ENCODE measurements at places on chromosomes 6 and 20.

DNA sequence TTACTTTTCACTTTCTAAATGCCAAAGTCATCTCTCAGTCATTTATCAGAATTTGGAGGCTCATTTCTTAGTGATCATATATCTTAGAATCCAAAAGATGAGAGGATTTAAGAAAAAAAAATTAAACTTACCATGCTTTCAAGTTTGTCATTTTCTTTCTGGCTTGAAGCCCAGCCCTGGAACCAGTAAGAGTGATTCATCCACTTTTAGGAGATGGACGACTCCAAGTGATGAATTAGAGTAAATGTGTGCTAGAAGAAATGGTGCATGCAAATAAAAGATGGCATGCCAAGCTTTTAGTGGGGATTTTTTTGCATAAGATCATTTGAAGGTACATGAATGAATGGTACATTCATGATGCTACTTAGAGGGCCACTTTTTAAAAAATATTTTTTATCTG lies 20.1 kb downstream of the PLCB1 start:
- no peak for DNase-seq

- DNase-seq, result no peak
Measured at GRCh38 chr20:10898552-10898951, 224.8 kb upstream of the JAG1 start.

GRCh38 chr20:6886065-6886729 lies 118.7 kb downstream of the BMP2 start:
- DNase-seq, result no peak

- DNase-seq, result no peak
Measured at GRCh38 chr6:15296249-15296648, 50.4 kb downstream of the JARID2 start.

Measured in type B pancreatic cell (in vitro differentiated cells).